ENCODE measurements at places on chromosomes 6 and 20.
A peak's percentile ranks its signal among the peaks of the same experiment; 100 is the strongest.

DNA sequence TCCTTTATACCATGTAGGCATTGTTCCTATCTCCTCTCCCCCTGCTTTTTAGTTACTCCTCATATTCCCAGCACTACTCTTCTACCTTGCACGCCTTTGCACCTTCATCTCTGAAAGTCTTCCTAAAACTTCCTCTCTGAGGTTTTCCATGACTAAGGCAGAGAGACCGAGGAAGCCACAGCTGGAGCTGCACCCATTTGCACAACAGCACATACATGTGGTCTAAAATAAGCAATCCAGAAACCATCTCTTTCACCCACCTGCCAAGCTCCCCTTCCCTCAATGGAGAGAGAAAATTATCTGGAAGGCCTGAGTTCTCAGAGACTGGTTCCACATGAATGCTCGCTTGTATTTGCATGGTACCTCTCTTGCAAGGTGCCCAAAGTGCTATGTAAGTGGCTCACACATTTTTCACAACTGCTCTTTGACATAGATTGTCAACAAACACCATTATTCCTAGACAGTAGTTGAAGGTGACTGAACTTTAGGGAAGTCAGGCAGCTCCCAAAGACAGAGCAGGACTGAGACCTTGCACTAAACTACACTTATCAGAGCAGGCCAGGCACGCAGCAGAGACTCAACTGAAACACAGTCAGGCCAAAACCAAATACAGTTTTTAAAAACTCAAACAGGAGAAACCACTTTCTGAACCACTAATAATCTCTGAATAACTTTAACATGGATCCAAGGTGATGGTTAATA lies 313.2 kb downstream of the TFAP2A start:
- peak; percentile 3 for DNase-seq

- no peak for DNase-seq
Observed at GRCh38 chr20:52469128-52469527, 277.5 kb upstream of the ZFP64 start.

- no peak for DNase-seq
Observed at GRCh38 chr20:51535674-51536073, 6.8 kb downstream of the NFATC2 start.

- no peak for DNase-seq
Observed at GRCh38 chr6:33758815-33759216, 12.1 kb upstream of the IP6K3 start.

- DNase-seq: no peak
Observed at GRCh38 chr6:27694547-27694874, 217.7 kb downstream of the OR2B2 start.

DNA sequence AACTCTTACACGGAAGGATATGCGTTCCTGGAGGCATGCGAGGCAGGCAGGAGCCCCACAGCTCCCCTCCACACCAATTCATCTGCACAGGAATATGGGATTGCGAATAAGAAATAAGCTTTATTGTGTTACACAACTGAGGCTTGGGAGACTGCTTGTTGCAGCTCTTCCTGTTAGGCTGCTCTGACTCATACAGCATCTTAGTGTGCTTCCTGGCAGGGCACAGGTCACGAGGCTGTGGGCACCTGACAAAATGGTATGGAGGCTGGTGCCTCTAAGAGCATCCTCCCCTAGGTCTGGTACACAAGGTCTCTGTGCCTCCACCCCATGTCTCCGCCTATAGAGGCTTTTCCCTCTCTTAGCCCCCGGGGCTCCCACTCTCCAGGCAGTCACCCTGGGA lies 6.8 kb downstream of the SLC22A3 start:
- DNase-seq: no peak

DNA sequence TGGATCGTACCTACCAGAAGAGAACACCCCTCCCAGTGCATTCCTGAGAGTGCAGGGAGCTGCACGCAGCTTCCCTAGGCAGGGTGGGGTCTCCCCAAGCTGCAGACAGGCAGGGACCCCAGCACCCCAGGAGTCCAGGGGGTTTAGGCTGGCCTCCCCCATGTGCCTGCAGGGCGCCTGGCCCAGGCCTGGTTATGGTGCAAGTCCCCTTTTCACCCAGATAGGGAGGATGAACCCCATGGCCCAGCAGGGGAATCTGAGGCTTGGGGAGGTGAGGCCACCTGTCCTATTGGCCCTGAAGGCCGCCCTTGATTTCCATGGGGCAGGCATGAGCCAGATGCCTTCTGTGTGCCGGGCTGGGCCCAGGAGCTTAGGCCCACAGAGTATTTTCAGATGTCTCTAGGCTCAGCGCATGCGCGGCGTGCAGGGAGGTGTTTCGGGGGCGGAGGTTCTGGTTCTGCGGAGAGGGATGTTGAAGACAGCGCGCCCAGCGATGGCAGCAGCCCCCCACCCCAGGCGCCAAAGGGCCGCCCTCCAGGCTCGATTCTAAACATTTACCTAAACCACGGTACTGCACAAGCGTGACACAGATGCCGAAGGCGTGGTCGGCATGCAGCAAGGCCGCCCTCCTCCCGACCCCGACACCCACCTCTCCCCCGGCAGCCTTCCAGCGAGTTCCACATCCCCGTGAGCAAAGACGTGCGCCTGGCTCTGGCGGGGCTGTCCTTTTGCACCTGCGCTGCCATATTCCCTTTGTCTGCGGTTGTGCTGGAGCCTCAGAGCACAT lies 29.4 kb downstream of the COL20A1 start:
- DNase-seq: no peak

- DNase-seq: no peak
Observed at GRCh38 chr6:141117874-141118273, 1014.9 kb upstream of the GJE1 start.

GRCh38 chr6:157276134-157276532 lies 47.2 kb downstream of the TMEM242 start:
- DNase-seq: no peak

DNA sequence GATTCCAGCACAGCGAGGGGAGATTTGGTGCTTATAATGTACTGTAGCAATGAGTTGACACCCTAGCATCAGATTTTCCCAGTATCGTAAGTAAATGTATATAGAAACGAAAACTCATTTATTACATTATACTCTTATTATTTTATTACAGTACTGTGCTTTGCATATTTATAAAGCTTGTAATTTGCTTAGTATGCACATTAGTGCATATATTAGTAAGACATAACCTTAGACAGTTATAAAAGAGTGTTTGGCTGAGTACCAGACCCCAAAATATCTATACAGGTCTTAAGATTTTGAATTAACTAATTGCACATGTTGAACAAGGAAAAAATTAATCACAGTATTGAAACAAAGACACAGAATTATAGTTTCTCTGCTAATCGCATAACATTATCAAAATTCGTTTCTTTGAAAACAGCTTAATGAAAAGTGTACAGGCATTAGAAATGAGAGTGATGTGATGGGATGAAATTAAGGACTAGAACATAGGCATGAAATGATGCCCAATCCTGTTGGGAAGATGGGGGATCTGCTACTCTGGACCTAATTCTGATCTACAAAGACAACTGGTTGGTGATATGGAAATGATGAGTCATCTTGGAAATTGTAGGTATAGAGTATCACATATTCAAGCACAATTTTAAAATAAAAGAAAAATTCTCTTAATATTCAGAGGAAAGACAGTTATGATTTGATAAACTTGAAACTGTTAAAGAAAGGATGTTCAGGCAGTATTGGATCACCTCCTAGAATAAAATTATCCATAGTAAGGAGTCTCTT lies 42.8 kb downstream of the STXBP5 start:
- no peak for DNase-seq

GRCh38 chr6:32173051-32173727 lies 2.7 kb downstream of the AGPAT1 start:
- no peak for DNase-seq

GRCh38 chr6:95517568-95517967 lies 59.8 kb upstream of the MANEA start:
- no peak for DNase-seq

- no peak for DNase-seq
Observed at GRCh38 chr20:44256961-44257360, 9.9 kb downstream of the GDAP1L1 start.

DNA sequence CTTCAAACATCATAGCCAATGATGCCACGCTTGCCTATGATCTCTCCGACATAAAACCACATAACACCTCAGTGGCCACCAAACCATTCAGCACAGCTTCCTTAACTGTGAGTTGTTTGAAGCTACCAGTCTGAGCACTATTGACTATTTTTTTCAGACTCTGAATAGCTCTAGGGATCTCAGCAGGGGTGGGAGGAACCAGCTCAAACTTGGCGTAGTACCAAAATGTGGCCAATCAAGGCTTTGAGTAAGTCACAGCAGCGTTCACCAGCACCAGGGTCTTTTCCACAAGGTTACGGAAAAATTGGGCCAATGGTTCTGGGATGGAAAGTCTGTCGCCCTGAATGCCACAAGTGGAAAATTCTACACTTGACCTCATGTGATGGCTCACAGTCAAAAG lies 70.6 kb downstream of the SMPDL3A start:
- no peak for DNase-seq

GRCh38 chr20:61027218-61027617 lies 224.8 kb upstream of the CDH4 start:
- DNase-seq: no peak

- DNase-seq: no peak
Observed at GRCh38 chr6:132287101-132287500, 114.2 kb downstream of the MOXD1 start.

DNA sequence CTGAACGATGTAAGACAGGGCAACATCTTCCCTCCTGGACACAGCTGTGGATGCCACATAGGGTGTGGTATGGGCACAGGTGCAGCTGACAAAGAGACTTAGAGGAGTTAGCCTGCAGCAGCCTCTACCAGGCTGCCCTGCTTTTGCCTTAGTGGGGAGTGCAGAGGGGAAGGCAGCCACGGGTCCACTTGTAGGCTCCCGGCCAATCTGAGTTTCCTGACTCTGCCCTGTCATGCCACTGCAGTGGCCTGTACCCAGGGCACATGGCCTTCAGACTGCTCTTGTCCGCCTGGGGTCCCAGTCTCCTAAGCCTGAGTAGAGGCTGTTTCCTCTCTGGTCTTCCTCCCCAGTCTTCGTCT lies 17.1 kb upstream of the CST9L start:
- DNase-seq: no peak

DNA sequence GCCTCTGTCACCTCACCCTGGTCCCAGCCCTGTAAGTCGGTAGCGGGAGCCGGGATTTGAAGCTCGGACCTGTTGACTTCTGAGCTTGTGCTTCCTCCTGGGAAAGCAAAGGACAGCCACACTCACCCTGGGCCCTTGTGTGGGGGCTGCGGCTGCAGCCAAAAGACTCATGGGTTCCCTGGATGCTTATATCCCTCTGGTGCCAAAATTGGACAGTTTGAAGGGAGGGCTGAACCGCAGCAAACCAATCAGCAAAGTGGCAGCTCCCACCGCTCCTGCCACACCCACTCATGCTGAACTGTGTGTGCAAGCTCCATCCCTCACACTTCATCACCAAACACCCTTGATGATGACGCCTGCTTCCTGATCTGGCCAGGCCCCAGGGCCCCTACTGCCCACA lies 3.9 kb upstream of the CCN5 start:
- no peak for DNase-seq

- no peak for DNase-seq
Observed at GRCh38 chr6:21752054-21752811, 158.7 kb downstream of the SOX4 start.

DNA sequence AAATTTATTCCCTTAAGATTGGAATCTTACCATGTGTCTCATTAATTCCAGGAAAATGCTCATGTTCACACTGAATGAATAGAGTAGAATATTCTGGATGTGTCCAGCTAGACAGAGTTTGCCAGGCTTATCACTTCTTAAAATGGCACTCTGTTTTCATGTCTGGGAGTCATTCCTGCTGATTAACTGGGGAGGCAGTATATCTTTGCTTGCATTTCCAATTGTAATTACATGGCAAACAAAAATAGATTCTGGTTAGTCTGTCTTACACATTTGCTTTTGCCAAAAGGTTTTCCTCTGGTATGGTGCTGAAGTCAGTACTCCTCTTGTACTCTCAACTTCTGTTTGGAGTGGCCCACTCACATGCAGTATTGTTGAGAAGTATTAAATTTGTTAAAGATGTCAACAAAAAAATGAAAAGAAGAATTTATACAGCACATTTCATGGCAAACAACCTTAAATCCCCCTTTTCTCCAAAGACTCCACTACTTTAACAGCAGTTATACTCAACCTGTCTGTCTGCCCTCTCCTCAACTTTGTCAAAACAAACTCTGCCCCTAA lies 70.2 kb downstream of the TENT5A start:
- DNase-seq: no peak

Measured in MV-4-11 (cell line).